Natural killer cell (primary cell): ENCODE measurements at places on chromosomes 7 and 10.

DNA sequence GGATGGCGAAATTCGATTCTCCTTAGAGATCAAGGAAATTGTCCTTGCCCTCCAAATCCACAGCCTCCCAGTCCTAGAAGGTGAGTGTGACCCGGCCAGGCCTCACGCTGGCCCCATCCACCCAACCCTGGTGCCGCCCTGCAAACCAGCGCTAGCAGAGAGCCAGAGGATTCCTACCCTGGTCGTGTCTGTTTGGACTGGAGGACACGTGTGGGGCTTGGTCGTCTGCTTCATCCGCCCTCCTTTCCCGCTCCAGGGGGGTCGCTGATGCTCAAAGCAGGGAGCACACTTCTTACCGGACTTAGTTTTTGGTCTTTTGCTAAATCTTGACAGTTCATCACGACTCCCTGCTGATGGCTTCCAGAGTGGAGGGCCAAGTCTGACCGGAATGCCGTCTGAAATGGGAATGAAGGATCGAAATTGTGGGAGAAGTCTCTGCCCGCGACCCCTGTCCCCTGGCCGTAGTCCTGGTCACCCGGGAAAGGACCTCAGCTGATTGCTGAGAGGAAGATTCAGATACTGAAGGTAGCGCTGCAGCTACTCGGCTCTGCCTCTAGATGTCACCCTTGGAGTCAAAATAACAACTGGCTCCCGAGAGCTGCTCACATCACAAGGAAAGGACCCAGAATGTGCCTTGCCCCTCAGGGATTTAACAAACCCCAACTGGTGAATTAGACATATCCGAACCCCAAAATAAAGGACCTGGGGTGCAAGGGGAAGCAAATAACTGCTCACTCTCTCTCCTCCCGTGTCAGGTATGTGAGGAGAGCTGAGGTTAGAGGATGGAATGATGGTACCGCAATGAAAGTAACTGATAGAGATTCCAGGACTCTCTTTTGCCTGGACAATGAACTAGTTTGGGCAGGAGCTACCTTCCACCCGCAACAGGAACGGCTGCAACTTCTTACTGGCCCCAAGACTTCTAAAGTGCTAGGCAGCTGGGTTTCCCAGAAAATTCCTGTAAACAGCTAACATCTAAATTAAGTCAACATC lies 23.5 kb upstream of the ORC5 start:
- H3K36me3 ChIP-seq: no peaks in the 10 kb centered on the region
- no peaks in the 10 kb centered on the region for H3K27me3 ChIP-seq
- H3K4me3 ChIP-seq: no peak overlapping the region
- H3K27ac ChIP-seq: no peak overlapping the region
- H3K4me1 ChIP-seq: peaks cover 5% of the 10 kb centered on the region

- H3K4me1 ChIP-seq: no peaks in the 10 kb centered on the region
- no peak overlapping the region for H3K4me3 ChIP-seq
- peaks cover 2% of the 10 kb centered on the region for H3K27me3 ChIP-seq
- no peaks in the 10 kb centered on the region for H3K36me3 ChIP-seq
- no peak overlapping the region for H3K27ac ChIP-seq
Measured at GRCh38 chr7:4854916-4855315, 6.9 kb downstream of the PAPOLB start.

DNA sequence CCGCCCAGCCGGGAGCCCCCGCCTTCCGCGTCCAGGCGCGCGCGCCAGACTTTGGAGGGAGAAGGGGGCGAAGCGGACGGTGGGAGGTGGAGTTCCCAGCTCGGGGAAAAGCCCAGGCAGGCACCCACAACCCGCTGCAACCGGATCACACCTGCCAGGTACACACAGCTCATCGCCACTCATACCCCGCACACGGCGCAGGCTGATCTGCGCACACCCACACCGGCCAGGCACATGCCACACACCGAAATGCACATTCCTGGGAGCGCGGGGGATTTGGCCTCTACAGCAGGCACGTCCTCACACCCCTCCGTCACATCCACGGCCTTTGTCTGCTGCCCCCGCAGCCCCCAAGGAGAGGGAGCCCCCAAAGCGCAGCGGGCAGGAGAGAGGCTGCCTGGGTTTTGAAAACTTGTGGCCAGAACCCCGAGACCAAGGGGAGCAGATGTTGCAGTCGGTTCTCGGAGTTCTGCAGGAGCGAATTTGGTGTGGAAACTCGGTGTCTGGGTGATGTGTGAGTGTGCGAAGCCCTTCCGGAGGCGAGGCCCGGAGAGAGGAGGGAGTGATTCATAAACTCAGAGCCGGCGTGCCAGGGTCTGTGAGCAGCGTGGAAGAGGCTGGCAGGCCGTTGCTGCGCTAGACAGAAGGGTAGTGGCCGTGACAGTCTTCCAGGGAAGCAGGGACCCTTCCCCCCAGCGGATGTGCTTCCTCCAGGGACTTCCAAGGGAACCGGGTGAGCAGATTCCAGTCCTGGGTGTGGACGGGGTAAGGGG lies 734 bp downstream of the CHST3 start:
- H3K4me3 ChIP-seq: no peak overlapping the region
- no peaks in the 10 kb centered on the region for H3K36me3 ChIP-seq
- no peak for DNase-seq
- H3K4me1 ChIP-seq: peaks cover 9% of the 10 kb centered on the region
- H3K27me3 ChIP-seq: peaks cover 26% of the 10 kb centered on the region

DNA sequence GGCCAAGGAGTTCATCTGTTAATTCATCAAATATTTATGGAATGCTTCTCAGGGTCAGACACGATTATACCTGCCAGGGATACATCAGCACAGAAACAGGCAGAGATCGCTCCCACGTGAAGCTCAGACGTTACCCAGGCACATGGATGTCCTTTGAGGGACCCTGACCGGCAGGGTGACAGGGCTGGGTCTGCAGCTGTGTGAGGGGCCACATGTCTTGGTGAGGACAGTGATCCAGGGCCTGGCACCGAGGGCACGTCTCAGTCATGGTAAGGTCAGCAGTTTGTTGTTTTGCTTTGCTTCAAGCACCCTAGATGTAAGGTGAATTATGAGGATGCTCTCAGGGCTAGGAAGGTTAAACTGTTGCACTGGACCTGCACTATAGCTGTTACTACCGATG lies 227.9 kb downstream of the WDR37 start:
- no peaks in the 10 kb centered on the region for H3K36me3 ChIP-seq
- H3K4me1 ChIP-seq: no peaks in the 10 kb centered on the region
- H3K27me3 ChIP-seq: no peaks in the 10 kb centered on the region
- H3K4me3 ChIP-seq: no peak overlapping the region
- H3K27ac ChIP-seq: no peak overlapping the region

DNA sequence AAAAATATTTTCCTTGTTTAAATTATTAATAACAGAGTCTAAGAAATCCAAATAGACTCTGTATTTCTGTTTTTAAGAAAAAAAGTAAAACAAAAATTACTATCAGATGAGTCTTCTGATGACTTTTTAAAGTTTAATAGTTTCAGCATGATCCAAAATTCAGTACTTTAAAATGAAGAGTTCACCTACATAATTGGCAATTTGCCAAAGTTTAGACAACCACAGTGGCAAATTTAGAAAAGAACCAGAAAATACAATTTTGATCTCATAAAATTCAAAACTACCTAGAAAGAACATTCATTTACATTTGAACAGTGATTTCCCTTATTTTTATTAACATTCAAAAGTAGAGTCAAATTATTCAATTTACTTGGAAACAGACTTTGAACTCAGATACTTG lies 56.1 kb downstream of the AGMO start:
- no peak overlapping the region for H3K27ac ChIP-seq
- H3K36me3 ChIP-seq: no peaks in the 10 kb centered on the region
- DNase-seq: no peak
- H3K27me3 ChIP-seq: no peaks in the 10 kb centered on the region
- H3K4me1 ChIP-seq: no peaks in the 10 kb centered on the region
- H3K4me3 ChIP-seq: no peak overlapping the region

DNA sequence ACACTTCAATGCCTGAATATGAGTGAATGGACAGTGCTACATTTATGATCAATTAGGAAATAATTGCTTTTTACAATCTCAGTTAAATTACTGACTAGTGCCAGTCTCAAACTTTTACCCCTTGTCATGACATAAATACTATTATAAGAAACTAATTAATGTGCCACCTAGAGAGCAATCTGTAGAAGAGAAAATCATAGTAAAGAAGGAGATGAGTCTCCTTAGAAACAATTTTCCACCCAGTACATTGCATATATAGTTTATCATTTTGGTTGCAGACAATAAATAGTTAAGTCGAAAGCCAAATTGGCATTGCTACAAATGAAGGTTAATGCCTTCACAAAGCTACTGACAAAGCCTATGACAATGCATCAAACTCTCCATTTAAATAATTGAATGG lies 68.6 kb downstream of the SLC13A1 start:
- no peaks in the 10 kb centered on the region for H3K4me1 ChIP-seq
- H3K36me3 ChIP-seq: no peaks in the 10 kb centered on the region
- H3K27me3 ChIP-seq: no peaks in the 10 kb centered on the region
- no peak for DNase-seq

GRCh38 chr10:79357180-79357579 lies 9.9 kb downstream of the PPIF start:
- H3K27ac ChIP-seq: no peak overlapping the region
- H3K36me3 ChIP-seq: peaks cover 32% of the 10 kb centered on the region
- H3K4me3 ChIP-seq: no peak overlapping the region
- no peak for DNase-seq
- no peaks in the 10 kb centered on the region for H3K27me3 ChIP-seq

GRCh38 chr7:44643206-44643605 lies 36.8 kb downstream of the OGDH start:
- H3K27ac ChIP-seq: no peak overlapping the region
- H3K4me1 ChIP-seq: peaks cover 25% of the 10 kb centered on the region
- no peak overlapping the region for H3K4me3 ChIP-seq
- DNase-seq: no peak
- H3K36me3 ChIP-seq: peaks cover 15% of the 10 kb centered on the region
- no peaks in the 10 kb centered on the region for H3K27me3 ChIP-seq

DNA sequence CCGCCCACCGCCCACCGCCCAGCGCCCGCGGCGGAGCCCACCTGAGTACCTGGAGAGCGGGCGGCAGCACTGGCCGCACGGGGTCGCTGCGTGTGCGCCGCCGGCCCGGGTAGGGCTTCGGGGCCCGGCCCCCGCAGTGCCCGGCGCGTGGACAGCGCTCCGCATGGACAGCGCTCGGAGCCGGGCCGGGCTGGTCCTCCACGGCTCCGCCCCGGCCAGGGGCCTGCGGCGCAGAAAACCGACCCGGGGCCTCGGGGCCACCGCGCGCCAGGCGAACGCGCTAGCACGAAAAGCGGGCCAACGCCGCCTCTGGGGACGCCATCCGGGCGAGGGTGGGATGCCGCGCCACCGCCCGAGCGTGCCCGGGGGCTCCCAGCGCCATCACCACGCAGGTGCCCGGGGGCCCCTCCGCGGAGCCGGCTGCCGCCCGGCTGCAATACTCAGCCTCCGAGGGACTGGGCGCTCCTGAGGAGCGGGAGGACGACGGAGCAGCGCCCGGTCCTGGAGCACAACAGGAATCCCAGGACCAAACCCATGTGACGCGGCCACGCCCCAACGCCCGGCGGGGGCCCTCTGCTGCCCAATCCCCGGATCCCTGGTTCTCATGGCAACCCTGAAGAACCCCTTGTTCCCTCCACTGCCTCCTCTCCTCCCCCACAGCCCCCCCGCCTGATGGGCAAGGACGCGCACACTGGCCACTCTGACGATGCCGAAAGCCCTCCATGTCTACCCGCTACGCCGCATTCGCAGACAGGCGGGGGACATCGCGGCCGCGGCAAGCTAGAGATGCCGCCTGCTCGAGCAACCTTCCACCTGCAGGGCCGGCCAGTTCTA lies at the start of gene GRB10:
Gene GRB10, minus strand, starts transcription at position 522 of the 834 bp plus-strand sequence. CDS start 50,574 bp downstream, outside the sequence.
- no peak within 1 kb of the TSS for H3K4me3 ChIP-seq
- no peak for DNase-seq
- H3K27me3 ChIP-seq: peaks cover 3% of the 10 kb centered on the region
- H3K4me1 ChIP-seq: peaks cover 3% of the 10 kb centered on the region

- no peaks in the 10 kb centered on the region for H3K4me1 ChIP-seq
- H3K4me3 ChIP-seq: no peak overlapping the region
- no peaks in the 10 kb centered on the region for H3K27me3 ChIP-seq
- no peaks in the 10 kb centered on the region for H3K36me3 ChIP-seq
- no peak overlapping the region for H3K27ac ChIP-seq
Measured at GRCh38 chr7:31646942-31647341, 40.1 kb upstream of the PPP1R17 start.

- H3K36me3 ChIP-seq: no peaks in the 10 kb centered on the region
- no peak for DNase-seq
- no peaks in the 10 kb centered on the region for H3K27me3 ChIP-seq
- no peaks in the 10 kb centered on the region for H3K4me1 ChIP-seq
- no peak overlapping the region for H3K27ac ChIP-seq
- no peak overlapping the region for H3K4me3 ChIP-seq
Measured at GRCh38 chr10:126838316-126838715, 66.9 kb upstream of the DOCK1 start.
